SW 1271 (cell line): ENCODE measurements at places on chromosomes 1 and 21.

DNA sequence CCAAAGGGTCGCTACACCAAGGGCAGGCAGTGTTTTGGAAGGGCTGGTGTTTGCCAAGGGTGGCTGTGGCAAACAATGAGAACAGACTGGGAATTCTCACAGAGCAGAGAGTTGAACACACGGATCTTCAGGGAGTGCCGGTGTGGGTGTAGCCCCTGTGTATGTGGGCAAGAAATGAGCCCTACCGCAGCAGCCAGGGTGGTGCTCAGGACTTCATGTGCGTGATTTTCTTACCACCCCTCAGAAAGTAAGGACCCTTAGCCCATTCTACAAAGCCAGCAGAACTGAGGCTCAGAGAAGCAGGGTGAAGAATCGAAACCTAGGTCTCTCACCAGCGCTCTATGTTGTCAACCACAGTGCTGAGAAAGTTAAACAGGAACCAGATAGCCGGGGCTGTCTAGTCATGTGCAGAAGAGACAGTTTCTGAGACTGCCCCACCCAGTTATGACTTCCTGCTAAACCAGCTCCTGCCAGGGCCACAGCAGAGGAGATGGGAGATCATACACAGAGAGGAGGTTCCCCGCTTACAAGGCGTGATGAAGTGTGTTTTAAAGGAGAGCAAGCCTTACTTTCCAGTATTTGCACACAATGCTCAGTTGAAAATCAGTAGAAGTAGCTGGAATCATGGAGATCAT, 21.9 kb upstream of the MORC3 start:
- no peak for DNase-seq

- no peak for DNase-seq
These were observed 31.0 kb upstream of the TADA1 start for GRCh38 chr1:166907051-166907450.

DNA sequence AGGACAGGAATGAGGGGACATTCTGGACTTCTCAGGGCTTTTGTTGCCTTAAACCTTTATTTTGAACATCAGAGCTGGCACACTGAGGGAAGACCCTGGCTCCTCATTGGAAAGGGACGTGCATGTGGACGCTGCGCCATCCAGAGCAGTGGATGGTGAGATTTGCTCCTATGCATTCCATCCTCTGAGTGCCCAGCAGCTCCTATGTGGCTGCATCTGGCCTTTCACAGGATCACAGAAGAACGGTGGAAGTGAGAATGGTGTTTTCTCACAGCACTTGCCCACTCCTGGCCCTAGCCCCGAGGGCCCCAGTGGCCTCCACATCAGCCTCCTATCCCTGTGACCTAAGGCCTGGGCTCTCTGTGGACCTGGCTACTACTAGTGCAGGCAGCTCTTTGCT, 20.6 kb upstream of the CCDC190 start:
- no peak for DNase-seq

GRCh38 chr1:235023711-235024439, 104.8 kb downstream of the TOMM20 start:
- DNase-seq = no peak

GRCh38 chr1:23869051-23869450, 961 bp upstream of the FUCA1 start:
- DNase-seq = no peak
